ENCODE measurements at places on chromosomes 2 and 18. TPM values are rescaled to one million over a fixed set of nuclear protein-coding genes. Genes with fewer than 3 reads are reported as not detected.

CIB4 gene
- not detected for total RNA-seq

SMYD5 gene
- total RNA-seq, result 41.1 TPM

DNAH7 gene
- total RNA-seq, result 0.05 TPM

GRCh38 chr2:54471221-54471711 is 15.1 kb downstream of the SPTBN1 start:
- DNase-seq, result no peak

GTF3C2 gene
- 62.1 TPM for total RNA-seq

All from activated naive CD4-positive, alpha-beta T cell treated with anti-CD3 and anti-CD28 coated beads, Interleukin-2, amount 50 U/mL, for 72 hours (primary cell).